Mucosa of descending colon (tissue), 3 donors: ENCODE measurements at places on chromosomes 2 and 18. TPM values are rescaled to one million over a fixed set of nuclear protein-coding genes. Genes with fewer than 3 reads are reported as not detected.

Gene ADRA2B
- 0.36 TPM for total RNA-seq

Gene ANKRD62
- 1.8 TPM for total RNA-seq

Gene KATNAL2
- total RNA-seq: 7.0 TPM

Gene FAM237A
- not detected for total RNA-seq

Gene DNAJC5G
- not detected for total RNA-seq

Gene SGPP2
- total RNA-seq: 31.3 TPM

Gene CRYBA2
- 1.2 TPM for total RNA-seq

Gene GDF7
- total RNA-seq: 0.73 TPM

Gene EDAR
- 0.81 TPM for total RNA-seq
